ENCODE measurements at places on chromosomes 4 and X.
A peak's percentile ranks its signal among the peaks of the same experiment; 100 is the strongest.

DNA sequence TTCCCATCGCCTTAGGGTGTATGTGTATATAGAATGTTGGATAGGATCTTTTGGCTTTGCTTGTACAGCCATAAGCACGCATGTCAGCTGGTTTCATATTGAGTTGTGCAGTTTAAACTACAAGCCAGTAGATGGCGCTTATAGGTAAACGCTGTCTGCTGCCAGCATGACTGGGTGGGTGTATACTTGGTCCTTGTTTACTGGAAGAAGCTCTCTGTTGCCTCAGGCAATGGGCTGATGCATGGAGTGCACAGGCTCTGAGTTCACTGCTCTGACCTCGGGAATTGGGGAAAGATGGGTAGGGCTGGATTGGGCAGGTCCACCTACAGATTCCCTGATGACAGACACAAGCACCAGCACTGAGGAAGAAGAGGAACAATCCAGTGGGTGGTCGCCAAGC lies 831.5 kb downstream of the STIM2 start:
- DNase-seq: peak; percentile 36

DNA sequence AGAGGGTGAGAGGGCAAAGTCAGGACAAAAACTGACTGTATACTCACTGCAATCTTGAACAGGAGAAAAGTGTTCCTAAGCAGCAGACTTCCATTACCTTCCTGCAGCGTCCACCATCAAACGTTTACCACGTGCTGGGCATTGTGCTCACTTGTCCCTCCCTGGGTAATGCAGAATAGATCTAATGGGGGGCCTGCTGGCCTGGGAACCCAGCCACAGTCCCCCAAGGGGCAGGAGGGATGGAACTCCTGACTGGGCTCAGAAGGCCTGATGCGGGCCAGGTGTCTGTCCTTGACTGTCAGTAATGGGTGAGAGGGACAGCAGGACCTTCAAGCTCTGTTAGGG lies 37.6 kb upstream of the FAM156A start:
- no peak for DNase-seq

- DNase-seq: no peak
Observed at GRCh38 chr4:89042055-89042454, 14.9 kb downstream of the FAM13A start.

DNA sequence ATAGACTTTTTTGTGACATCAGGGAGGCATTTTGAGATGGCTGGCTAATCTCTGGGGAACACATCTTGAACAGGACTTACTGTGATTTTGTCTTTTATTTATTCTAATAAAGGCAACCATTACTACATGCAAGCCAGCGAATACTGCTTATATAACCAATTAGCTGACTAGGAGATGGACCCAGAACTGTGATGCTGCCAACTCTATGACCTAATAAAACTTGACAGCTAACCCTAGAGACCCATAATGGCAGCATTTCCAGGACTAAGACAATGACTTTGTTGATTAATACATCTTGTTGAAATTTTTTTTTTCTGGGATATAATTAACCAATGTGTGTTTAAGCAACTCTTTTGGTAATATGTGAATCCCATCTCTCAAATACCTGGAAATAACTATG lies 584.6 kb downstream of the PRR32 start:
- DNase-seq: no peak

DNA sequence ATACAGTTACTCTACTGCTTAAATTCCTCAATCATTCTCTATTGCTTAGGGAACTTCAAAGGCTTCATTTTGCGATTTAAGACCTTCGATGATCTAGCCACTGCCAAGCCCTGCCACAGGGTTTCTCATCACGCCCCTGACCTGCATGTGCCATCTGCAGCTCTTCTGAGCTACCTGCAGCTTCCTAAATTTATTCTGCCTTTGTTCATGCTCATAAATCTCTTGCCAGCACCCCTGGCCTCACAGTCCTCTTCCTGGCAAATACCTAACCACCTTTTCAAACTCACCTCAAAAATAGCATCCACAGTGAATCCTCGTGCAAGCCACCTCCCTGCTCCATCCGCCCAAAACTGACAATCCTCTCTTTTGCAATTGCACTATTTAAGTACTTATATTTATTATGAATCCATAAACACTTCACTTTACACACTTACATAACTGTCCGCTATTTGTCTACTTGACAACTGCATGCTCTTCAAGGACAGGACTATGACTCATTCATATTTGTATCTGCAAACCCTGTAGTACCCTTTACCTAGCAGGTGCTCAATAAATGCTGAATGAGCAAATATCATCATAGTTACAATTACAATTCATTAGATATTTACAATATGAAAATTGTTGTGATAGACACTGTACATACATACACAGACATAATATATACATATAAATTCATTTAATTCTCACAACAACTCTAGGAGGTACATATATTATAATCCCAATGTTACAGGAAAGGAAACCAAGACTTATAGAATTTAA lies 280.0 kb upstream of the RASGEF1B start:
- DNase-seq: no peak

- no peak for DNase-seq
Observed at GRCh38 chr4:791898-792625, 33.9 kb downstream of the CPLX1 start.

DNA sequence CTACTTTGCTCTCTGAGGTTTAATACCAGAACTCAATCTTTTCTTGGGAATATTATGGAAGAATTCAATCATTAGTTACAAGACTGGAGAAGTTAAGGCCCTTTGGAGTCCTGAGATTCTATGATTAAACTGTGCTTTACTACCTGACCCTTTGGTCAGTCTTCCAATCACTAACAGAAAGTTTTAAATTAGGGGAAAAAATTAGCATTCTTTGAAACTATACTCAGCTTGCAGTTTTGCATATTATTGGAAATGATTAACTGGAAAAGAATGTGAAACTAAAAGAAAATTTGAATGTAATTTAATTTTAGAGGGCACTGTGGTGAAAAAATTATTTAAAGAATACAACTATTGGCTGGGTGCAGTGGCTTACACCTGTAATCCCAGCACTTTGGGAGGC lies 18.7 kb upstream of the GPR34 start:
- no peak for DNase-seq

GRCh38 chrX:78315745-78316144 lies 11.7 kb downstream of the CYSLTR1 start:
- DNase-seq: no peak

DNA sequence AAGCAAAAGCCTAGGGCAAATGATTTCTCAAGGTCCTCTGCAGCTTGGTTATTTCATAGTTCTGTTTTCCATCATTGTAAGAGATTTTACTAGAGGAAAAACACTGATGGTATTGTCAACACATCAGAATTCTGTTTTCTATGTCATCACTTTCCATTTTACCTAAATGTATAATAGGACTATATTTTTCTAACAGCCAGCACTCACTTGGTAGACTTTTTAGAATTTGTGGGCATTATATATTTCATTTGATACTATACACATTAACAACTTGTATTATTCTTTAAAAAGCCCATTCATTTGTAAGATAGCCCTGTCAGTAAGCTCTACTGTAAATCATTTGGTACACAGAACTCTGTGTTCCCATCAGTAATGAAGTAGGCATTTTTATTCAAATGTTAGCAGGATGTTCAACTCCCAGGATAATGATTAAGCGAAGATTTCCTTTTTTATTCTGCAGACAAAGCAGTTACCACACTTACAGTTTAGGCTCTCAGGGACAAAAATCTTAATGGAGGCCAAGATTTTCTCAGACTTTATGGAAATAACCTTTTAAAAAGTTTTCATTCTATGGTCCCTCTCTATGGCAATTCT lies 143.6 kb upstream of the TEX13C start:
- DNase-seq: no peak
